Activated T-cell treated with anti-CD3 and anti-CD28 coated beads, Interleukin-2, amount 50 U/mL, for 72 hours (primary cell): ENCODE measurements at places on chromosomes 5 and 9. TPM values are rescaled to one million over a fixed set of nuclear protein-coding genes. Genes with fewer than 3 reads are reported as not detected.

- no peak overlapping the region for H3K4me3 ChIP-seq
- no peaks in the 10 kb centered on the region for H3K4me1 ChIP-seq
- DNase-seq, result no peak
- no peaks in the 10 kb centered on the region for H3K36me3 ChIP-seq
- H3K27ac ChIP-seq, result no peak overlapping the region
These were observed 96.3 kb upstream of the VCAN start for GRCh38 chr5:83375049-83375745.

Gene PDGFRB
- 0.34 TPM for total RNA-seq

GRCh38 chr9:126536841-126537465 is 76.8 kb upstream of the LMX1B start:
- H3K4me1 ChIP-seq, result no peaks in the 10 kb centered on the region
- no peak for DNase-seq
- peaks cover 53% of the 10 kb centered on the region for H3K27me3 ChIP-seq
- no peaks in the 10 kb centered on the region for H3K36me3 ChIP-seq
- no peak overlapping the region for H3K27ac ChIP-seq
- no peak overlapping the region for H3K4me3 ChIP-seq

- peaks cover 60% of the 10 kb centered on the region for H3K27me3 ChIP-seq
- no peak overlapping the region for H3K27ac ChIP-seq
- no peak for DNase-seq
- H3K4me1 ChIP-seq, result peaks cover 5% of the 10 kb centered on the region
- H3K4me3 ChIP-seq, result no peak overlapping the region
These were observed 7.0 kb downstream of the NFIB start for GRCh38 chr9:14306672-14307660.

Gene NLN
- total RNA-seq, result 17.0 TPM
